ENCODE measurements at places on chromosomes 1 and 21.

GRCh38 chr1:210696709-210697108 is 368.0 kb downstream of the HHAT start:
- DNase-seq: no peak

DNA sequence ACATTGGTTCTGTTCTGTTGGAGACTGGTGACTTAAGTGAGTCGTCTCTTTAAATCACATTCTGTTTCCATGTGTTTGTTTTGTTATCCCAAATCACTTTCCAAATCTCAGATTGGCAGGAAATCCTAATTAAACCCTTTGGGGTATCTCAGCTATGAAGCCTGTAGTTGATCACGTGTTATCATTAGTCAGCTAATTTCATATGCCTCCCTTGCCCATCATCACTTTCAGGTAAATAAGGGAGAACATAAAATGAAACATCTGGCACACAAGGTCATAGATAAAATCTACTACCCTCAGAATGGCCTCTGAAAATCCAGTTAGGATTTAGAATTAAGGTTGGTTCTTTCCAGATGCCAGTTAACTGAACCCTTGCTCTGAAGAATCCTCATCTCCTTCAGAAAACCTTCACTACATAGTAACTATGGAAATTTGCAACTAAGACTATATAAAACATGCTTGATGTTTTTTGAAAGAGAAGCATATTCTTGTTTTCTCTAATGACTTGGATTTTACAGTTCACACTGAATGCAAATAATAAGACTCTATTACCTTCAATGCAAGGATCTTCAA is 401.5 kb downstream of the DSCAM start:
- DNase-seq: no peak

DNA sequence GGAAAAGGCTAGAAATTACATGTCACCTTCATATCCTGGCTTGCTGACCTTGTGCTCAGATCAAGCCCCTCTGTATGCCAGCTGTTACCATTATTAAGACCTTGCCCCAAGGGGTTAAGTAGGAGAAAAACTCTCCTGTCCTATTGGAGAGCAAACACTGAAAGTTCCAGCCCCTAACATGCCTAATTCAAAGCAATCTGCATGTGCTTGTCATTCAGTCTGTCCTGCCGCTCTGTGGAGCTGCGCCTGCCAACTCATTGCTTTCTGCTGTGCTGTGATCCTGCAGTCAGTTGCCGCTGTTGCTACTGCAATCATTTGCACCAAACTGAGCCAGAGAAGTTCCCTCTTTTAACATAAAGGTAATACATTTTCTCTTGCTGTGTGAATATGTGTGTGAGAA is 113.4 kb downstream of the DISP1 start:
- DNase-seq: no peak

- no peak for DNase-seq
These were observed 165.9 kb downstream of the KCNT2 start for GRCh38 chr1:196442366-196442765.

GRCh38 chr1:79807816-79808215 is 801.3 kb upstream of the ADGRL4 start:
- DNase-seq: no peak

- DNase-seq: no peak
These were observed 70.7 kb upstream of the ESRRG start for GRCh38 chr1:216793973-216794372.

DNA sequence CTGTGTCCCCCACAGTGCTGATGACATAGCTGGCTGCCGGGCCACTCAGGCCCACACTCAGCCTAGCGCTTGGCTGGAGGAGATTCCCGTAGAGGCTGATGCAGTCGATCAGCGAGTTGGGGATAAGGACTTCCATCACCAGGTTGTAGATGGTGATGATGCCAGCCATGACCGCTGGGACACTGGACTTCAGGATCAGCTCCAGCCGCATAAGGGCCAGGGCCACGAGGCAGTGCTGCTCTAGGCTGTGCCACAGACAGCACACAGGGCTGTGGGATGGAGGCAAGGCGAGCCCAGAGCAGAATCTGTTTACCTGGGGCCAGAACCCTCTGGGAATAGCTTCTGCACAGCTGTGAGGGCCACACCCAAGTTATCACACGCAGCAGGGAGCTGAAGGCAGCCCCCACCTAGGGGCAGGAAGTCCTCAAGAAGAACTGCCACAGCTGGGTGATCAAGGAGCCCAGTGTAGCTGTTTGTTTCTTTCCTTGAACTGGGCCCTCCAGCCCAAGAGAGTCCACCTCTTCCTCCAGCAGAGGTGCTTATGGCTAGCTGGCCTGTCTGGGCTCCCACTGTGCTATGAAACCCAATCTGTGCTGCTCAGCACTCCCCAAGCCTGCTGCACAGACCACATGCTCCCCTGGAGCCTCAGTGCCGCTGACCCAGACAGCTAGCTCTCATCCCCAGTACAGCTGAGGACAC is 6.2 kb downstream of the SLC2A1 start:
- DNase-seq: no peak

DNA sequence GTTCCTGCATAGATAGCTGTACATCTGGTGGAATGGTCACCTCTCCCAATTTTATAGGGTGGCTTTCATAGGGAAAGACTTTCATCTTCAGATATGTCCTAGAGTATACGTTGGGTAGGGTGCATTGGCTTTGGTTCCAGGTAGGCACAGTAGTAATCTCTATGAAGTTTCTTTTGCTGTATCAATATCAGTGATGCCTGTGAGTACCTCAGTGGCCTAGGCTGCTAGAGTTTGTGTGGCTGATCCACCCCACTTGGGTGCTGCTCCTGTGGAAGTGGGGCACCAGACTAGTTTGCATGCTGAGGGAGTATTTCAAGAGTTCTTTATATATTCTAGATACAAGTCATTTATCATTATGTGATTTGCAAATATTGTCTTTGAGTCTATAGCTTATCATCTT is 370.5 kb upstream of the VAMP3 start:
- no peak for DNase-seq

GRCh38 chr1:231605149-231606100 is 21.2 kb upstream of the DISC1 start:
- no peak for DNase-seq

GRCh38 chr1:217134857-217135568 is 411.8 kb upstream of the ESRRG start:
- DNase-seq: no peak

- DNase-seq: no peak
These were observed 16.4 kb upstream of the KIAA0040 start for GRCh38 chr1:175208773-175209492.

GRCh38 chr1:64212031-64212430 is 8.6 kb downstream of the UBE2U start:
- DNase-seq: no peak

DNA sequence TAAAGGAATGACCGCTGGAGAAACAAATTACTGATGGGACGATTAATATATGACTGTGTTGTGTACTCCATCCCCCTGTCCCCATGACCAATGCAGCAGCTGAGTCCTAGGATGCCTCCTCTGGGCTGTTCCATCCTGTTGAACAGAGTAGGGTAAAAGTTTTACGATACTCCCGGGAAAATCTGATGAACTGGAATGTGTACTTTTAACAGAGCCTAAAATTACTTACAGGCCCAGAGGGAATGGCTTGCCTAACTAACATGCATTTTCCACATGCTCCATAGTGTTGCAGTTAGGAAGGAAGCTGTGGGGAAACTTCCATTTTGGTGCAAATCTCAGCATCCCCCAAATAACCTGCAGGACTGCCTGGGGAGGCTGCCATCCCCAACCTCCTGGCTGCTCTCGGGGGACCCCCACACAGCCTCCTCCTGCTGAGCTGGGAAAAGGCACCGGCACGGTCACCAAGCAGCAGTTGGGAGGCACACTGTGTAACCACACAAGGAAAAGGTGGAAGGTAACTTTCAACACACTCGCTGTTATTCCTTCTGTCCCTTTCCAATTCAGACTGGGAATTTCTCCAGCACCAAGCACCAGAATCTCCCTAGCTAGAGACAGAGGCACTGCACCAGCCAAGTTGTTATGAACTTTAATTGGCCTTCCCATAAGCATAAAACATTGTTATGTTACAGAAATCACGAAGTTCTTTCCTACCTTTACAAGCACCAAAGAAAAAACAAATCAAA is 97.2 kb downstream of the BCAR3 start:
- no peak for DNase-seq

DNA sequence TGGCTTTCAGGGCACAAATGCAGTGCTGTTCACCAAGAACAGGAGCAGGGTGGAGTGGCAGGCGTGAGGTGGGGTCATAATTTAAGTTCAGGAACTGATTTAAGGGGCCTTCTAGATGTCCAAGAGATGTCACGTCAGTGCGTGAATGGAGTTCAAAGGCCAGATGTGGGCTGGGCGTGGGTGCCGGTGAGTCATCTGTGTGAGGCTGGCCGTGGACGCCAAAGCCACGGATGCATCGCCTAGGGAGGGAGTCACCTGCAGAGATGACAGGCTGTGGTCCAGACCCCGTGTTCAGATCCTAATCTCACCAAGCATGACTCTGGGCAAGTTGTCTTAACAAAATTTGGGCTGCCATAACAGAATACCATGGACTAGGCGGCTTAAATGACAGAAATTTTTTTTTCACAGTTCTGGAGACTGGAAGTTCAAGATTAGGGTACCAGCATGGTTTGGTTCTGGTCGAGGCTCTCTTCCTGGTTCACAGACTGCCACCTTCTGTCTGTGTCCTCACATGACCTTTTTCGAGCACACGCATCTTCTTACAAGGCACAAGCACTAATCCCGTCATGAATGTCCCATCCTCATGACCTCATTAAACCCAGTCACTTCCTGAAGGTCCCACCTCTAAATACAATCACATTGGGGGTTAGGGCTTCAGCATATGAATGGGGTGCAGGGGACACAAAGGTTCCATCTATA is 109.6 kb downstream of the PRDM2 start:
- no peak for DNase-seq

DNA sequence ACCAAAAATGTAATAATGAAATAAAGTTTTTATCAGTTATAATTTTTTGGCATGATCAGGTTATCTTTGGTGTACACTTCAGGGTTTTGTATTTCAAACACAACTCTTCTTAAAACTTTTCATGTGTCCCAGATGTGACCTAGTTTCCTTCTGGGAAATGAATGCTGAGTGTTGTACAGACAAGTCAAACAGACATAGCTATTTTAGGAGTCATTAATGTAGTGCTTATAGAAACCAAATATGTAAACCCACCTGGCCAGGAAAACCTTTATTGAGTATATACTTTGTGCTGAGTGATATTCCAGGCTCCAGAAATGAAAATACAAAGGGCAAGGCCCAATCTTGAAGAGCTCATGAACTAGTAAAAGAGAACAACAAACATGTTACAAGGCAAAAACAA is 25.9 kb upstream of the HOOK1 start:
- DNase-seq: no peak

DNA sequence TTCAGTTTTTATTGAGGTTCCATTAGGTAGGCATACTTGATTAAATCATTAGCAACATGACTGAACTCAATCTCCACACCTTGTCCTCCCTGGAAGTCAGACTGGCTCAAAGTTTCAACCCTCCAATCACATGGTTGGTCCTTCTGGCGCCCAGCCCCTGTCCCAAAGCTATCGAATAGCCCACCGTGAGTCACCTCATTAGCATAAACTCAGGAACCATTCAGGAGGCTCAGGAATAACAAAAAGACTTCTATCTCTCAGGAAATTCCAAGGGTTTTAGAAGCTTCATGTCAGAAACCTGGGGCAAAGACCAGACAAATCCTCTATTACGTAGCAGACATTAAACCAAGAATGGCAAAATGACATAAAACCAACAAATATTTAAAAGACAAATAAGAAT is 78.6 kb downstream of the RGS2 start:
- DNase-seq: no peak

DNA sequence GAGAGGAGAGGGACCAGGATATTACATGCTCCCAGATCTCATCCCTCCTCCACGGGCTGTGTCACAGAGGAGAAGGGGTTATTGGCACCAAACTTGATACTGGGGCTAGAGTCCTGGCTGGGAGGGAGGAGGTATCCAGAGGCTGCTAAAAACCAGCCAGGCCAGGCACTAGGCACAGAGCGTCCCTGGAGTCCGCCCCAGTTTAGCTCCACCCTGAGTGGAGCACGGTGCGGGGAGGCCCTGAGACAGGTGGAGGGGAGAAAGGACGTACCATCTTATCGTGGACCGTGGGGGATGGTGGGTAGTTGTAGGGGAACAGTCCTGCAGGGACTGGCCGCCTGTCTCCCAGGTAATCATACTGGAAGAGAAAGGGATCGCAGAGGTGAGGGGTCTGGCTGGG is 42.7 kb upstream of the GOLT1A start:
- no peak for DNase-seq

DNA sequence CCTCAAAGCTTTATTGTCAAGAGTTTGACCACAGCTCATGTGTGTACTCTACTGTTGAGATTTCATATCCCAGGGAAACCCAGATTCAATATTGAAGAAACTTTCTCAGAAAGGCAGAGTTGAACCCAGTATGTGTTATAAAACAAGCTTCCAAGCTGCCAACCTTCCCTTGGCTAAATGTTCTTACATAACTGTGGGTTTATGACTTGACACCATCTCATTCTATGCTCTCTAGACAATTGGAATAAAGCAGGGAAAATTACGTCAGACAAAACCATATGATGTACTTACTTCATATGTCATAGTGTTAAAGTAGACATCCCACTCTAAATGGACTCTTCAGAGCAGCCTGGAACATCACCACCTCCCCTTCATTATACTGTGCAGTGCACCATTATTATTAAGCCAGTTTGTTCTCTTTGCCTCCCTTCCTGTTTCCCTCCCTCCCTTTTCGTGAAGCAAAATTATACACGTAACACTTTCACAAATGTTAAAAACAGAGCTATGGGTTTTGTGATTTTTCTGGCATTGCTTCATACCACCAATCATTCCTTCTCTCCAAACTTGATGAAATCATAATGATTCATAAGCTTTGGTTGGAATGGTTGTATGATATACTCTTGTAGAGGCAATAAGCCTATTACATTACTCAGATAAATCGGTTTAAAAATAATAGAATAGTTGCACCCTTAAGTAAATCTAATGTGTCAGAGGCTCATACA is 507.2 kb downstream of the LTN1 start:
- DNase-seq: no peak

DNA sequence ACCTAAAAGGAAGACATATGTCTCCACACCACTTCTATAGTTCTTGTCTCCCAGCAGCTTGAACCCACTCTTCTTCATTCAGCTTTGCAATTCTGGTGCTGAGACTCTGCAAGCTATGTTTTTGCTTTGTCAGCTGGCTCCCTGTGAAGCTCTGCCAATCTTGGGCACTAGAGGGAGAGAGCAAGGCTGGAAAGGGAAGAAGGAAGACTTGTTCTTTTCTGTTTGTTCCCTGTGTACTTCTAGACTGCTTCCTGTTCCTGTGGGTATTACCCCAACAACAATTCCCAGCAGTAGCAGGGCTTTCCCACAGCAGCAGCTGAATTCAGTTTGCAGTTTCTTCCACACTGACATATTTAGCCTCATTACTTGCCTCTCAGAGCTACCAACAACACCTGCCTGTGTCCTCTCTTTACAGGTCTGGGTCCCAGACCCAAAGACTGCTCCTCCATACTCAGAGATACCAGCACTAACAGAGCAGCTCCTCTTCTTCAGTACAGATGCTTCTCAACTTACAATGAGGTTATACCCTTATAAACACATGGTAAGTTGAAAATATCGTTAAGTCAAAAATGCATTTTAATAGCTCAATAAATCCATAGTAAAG is 275.2 kb upstream of the NEGR1 start:
- DNase-seq: peak; percentile 67

- no peak for DNase-seq
These were observed 23.9 kb downstream of the ARHGEF11 start for GRCh38 chr1:157021688-157022087.

- DNase-seq: no peak
These were observed 112.1 kb downstream of the PHTF1 start for GRCh38 chr1:113647164-113647563.

Measured in suppressor macrophage treated with lipopolysaccharide for 1 hour (primary cell).